Fibroblast of skin of right quadriceps (primary cell): ENCODE measurements at places on chromosomes 3 and 15.

DNA sequence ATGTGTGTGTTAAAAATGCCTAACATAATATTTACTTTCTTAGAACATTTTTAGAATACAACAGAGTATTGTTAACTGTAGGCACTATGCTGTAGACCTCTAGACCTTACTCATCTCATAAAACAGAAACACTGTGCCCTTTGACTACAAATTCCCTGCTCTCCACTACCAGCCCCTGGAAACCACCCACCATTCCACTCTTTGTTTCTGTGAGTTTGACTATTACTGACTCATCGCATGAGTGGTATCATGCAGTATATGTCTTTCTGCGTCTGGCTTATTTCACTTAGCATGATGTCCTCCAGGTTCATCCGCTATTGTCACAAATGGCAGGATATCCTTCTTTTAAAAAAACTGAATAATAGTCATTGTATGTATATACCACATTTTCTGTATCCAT, 216.7 kb upstream of the CFAP20DC start:
- no peak for DNase-seq

GRCh38 chr15:76898102-76898501, 7.0 kb downstream of the SCAPER start:
- no peak for DNase-seq

DNA sequence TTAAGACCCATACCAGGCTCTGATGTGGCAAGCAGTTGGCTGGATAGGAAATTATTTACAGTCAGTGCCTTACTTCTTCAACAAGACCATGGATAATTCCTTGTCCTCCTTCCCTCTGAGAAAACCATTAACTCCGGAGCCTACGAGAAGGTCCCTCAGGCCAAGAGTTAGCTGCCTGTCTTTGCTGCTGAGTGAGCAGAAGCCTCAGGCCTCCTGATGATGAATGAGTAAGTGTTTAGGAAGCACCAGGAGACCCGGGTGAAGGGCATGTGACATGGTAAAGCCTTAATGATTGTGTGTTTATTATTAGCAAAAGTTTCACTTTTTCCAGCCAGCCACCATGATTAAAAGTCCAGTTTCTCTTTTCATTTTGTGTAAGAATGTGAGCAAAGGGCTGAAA, 174.9 kb upstream of the TOPAZ1 start:
- DNase-seq: no peak

- no peak for DNase-seq
Measured at GRCh38 chr3:177281292-177282118, 84.2 kb upstream of the TBL1XR1 start.

DNA sequence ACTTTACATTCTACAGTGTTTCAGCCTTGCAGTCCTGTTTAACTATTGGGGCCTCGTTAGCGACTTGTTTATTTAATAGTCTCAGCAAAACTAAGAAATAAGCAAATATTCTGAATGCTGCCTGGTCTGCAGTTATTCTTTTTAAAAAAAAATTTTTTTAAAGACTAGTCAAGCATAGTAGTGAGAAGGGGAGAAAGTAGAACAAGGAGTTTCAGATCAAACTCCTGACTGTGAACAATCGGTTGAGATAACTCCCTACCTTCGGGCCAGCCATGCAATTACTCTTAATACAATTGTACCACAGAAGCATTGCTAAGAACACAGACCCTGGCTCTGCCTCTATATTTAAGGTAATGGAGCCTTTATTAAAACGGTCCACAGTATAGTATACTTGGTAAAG, 5.8 kb upstream of the DUT start:
- no peak for DNase-seq

DNA sequence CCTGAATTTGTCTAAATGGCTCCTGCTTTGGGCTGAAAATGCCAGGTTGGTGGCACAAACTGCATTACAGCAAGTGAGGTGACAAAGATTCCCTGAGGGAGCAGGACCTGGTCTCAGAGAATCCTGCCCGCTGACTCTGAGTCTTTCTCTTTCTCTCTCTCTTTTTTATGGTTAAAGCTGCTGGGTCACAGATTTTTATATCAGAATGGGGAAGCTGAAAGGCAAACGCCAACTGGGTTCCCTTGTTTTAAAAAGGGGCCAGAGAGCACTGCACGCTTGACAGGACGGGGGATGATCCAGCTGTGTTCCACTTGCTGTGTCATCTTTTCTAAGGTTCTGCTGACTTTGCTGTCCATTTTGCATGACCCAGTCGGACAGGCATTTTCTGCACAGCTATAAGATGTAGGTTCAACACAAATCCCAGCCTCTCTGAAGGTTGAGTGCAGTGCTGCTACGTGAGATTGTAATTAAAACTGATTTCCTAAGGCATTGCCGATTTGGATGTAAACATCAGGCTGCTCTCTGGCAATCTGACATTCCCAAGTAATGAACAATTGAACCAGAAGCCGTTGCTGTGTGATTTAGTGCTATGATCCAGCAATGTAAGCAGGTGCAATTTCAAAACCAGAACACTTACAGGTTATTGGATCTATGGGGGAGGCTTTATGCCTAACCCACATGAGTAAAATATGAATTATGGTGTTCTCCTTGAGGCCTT, 25.8 kb downstream of the ARHGEF3 start:
- DNase-seq: no peak

DNA sequence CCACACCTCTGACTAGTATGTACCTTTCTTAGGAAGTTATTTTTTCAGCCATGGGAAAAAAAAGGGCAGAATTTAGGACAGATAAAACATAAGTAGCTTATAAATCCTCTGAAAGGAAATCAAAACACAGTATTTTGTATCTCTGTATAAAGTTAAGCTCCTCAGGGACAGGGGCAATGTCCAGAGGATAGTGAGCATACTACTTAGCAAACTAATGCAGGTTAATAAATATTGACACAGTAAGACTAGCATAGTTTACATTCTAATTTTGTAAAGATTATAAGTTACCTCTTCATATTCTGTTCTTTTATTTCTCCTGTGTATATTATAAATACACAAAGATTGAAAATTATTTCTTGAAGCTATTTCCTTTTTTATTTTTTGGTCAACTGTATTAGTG, 2.1 kb downstream of the UBE3A start:
- DNase-seq: no peak

DNA sequence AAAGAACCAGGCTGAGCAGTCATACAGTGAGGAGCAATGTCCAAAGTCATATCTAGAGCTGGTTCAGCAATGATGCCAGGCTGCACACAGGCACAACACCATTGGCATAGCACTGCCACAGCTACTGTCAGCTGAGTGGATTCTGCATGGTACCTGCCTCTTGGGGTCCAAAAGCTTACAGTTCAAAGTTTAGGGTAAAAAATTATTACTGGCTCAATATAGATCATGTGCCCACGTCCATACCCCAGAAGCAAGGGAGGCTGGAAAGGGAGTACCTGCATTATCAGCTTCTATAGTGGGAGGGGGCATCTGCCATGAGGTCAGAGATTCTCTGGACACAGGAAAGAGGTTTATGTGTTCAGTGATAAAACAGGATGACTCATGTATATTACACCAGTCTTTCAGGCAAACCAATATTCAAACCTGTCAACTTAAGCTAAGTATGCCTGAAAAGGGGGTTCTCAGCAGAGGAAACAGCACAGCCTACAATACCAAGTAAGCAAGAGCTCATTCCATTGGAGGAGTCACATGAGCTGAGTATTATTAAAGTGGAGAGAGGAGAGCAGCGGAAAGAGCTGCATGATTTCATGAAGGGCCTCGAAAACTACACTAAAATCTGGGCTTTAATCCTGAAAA, 99.0 kb downstream of the ANO10 start:
- no peak for DNase-seq

DNA sequence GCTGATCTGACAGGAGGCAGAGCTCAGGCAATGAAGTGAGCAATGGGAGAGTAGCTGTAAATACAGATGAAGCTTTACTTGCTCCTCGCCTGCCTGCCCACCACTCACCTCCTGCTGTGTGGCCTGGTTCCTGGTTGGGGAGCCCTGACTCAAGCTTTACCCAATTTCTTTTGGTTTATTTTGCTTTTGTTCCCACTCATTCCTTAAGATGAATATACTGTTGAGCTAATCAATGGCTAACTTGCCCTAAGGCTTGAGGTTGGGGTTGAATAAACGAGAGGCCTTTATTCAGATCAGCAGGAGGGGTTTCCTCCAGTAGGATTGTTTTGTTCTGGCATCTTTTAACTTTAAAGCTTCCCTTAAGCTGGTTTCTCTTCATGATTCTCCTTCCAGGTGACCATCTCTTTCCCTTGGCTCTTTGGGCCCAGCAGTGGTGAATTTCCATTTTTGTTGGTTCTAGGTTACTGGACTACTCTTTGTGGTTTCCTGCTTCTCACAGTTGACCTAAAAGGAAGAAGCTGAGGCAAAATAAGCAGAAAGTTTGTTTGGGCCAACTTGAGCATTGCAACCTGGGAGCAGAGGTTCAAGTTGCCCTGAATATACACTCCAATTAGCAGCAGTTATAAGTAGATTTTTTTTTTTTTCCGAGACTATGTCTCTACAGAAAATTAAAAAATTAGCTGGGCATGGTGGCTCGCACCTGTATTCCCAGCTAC, 44.4 kb downstream of the STARD9 start:
- DNase-seq: no peak

GRCh38 chr3:20668411-20668810, 482.4 kb upstream of the SGO1 start:
- peak; percentile 34 for DNase-seq

- no peak for DNase-seq
Measured at GRCh38 chr3:115715241-115715745, 92.0 kb downstream of the GAP43 start.

- DNase-seq: peak; percentile 82
Measured at GRCh38 chr3:44685128-44685800, 27.2 kb upstream of the ZNF502 start.

- peak; percentile 80 for DNase-seq
Measured at GRCh38 chr3:56494679-56495322, 26.5 kb upstream of the ERC2 start.

DNA sequence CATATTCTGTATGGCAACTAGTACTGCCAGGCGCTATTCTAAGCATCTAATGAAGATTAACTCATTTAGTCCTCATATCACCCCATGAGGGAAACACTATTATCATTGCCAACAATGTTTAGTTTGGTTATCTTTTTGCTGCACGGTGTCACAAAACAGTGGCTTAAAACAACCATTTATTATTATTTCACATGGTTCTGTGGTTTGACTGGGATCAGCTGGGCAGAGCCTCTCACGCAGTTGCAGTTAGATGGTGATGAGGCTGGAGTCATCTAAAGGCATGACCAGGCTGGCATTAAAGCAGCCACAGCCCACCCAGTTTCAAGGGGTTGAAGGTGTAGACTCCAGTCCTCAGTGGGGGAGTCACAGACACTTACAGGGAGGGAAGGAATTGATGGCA, 32.8 kb upstream of the RASA2 start:
- no peak for DNase-seq

DNA sequence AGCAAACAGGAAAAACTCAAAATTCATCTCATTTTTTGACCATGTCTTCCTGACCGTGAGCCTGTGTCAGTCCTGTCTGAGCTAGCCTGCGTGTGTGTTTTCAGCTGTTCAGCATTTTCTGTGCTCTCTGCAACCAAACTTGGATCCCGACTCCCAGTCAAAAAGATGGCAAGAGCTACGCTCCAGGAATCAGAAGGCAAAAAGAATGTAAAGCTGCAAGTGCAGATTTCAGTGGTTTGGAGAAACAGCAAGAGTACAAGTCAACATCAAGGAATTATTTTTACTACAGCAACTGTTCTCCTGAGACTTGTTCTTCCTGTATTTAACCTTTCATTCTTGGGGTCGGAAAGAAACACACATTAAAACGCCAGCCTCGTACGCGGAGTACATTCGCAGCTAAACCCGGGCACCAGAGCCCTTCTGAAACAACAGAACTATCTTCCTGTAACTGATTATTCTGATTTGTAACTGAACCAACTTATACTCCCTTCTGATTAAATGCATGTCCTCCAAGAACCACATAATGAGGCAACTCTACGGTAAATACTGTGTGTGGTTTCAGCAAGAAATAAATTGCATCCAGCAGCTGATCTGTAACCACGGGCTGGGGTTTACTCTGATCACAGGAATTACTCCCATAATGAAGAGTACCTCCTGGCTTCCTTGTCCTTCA, 107.4 kb downstream of the LRIG1 start:
- DNase-seq: peak; percentile 58

DNA sequence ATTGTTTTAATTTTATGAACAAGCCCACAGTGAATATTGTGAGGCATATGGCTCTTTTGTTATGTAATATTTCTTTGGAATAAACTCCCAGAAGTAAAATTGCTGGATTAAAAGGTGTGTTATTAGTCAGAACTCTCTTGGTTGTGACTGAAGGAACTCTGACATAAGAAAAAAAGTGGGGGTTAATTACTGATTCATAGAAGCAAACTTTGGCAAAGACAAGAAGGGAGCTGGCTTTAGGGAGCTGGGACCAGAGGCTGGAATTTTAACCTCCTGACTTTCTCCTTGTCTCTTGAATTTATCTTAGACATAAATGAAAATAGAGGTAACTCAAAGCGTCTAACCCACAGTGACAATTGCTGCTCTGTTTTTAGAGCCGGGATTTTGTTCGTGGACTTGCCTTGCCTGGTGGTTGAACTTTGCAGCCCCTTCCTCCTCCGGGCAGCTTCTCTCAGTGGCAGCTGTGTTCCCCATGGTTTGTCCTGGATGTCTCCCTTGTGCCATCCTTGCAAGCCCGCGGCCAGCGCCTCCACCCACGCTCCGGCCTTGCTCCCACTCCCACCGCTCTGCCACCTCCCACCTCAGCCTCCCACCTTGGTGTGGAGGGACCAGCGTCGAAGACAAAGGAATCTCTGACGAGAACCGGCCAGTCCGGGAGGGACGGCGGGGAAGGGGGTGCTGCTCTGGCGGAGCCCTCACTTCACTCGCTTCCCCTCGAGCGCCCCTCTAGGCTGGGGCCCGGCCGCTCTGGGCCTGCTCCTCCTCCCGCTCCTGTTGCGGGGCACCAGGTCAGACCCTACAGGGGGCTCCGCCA, 28.0 kb downstream of the ARHGAP31 start:
- peak; percentile 61 for DNase-seq

- DNase-seq: no peak
Measured at GRCh38 chr3:143166376-143166775, 46.8 kb downstream of the CHST2 start.

GRCh38 chr15:84911879-84912660, 27.6 kb downstream of the SLC28A1 start:
- DNase-seq: peak; percentile 91

- DNase-seq: peak; percentile 48
Measured at GRCh38 chr3:99712291-99712954, 74.0 kb downstream of the COL8A1 start.

DNA sequence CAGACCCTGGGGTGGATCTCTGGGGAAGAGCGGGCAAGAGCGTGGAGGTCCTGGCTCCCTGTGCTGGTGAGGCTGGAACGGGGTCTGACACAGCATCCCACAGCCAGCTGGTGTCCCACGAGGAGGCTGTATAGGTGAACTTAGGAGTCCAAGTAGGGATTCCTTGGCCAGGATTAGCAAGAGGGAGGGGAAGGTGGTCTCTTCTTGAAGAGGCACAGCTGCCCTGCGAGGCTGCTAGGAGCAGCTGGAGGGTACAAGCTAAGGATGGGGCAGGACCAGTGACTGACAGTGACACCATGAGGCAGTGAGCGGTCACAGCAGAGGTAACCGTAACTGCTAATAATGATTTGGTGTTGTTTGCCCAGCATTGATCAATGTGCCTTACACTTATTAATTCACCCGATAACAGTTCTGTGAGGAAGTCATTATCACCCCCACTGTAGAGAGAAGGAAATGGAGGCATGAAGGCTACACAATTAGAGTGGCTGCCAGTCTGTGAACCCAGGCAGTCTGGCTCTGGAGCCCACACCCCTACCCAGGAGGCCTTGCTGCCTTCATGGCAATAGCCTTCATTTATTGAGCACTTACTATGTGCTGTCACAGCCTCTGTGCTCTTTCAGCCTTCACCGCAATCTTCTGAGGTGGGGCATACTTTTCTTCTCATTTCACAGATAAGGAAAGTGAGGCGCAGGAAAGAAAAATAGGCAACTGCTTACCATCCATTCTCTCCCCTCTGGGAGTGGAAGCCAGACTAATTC, 59.4 kb downstream of the TMEM44 start:
- peak; percentile 60 for DNase-seq
